ENCODE measurements at places on chromosomes 5 and 9.

DNA sequence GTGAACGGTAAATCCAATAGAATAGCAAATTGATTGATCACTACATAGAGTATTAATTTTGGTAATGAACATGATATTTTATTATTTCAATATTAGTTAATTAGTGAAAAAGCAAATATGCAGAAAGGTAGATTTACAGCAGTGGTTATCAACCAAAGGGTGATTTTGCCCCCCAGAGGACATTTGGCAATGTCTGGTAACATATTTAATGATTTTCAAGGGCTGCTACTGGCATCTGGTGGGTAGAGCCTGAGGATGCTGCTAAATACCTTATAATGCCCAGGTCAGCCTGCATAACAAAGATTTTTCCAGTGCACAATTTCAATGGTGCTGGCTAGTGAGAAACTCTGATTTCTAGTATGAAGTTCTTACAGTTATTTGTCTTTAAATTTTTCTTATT, 1313.7 kb downstream of the PTPRD start:
- DNase-seq = no peak

- DNase-seq = no peak
Observed at GRCh38 chr5:18932081-18932480, 1055.9 kb downstream of the CDH18 start.

- DNase-seq = no peak
Observed at GRCh38 chr5:62134811-62135210, 171.2 kb upstream of the KIF2A start.

DNA sequence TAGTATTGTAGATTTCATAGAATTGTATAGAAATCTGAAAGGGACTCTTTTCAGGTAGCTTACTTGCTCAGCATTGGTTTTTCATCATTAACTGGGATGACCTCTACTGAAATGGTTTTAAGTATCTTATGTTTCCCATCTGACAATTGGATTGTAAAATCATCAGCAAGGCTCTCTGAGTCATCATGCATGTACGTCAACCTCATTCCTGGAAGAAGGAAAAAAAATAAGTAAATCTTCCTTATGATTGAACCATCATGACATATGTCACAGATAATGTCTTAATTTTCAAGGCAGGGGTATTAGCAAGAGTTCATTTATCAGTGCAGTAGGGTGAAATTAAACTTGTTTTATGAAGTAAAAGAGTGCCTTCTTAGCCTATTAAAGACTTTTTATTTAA, 74.9 kb upstream of the CER1 start:
- peak; percentile 30 for DNase-seq

DNA sequence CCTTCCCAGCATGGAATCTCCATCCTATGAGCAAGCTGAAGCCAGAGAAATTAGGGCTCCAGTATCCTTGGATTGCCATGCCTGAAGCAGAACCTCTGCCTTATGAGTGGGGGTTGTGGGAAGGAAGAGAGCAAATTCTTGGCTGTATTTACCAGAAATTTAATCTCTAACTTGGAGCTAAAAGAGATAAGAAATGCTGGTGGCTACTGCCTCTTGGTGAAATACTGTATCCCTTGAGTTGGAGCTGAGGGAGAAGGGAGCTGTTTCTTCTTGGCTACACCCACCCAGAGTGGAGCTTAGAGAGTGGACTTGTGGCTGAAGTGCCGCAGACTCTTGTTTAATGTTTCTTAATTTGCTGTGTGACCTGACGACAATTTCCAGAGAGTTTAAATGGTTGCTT, 447.3 kb downstream of the ARHGEF28 start:
- DNase-seq = peak; percentile 27

DNA sequence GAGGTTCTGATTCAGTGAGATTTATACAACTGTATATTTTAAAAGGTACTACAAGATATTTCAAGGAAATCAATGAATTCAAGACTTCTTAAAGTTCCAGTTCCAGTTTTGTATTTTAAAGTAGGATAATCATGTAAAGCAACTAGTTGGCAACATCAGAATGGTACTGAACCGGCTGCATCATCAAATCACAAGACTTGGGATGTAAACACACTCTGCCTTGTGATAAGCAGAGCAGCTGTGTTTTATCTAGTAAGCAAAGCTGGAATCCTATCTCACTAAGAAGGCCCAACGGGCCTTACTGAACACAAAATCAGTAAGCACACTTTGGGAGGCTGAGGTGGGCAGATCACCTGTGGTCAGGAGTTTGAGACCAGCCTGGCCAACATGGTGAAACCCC, 327.2 kb upstream of the NREP start:
- DNase-seq = no peak

GRCh38 chr9:82961504-82962125, 101.3 kb downstream of the RASEF start:
- peak; percentile 75 for DNase-seq

DNA sequence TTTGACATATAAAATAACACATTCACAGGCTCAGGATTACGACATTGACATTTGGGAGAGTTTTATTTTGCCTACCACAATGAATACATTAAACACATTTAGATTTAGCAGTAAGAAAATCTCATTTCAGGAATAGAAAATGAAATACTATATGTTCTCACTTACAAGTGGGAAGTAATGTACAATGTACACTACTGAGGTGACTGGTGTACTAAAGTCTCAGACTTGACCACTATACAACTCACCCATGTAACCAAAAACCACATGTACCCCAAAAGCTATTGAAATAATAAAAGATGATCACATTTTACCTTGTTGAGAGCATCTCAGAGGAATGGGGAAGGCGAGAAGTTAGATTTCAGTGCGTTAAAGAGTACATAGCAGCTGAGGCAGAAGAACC, 1202.4 kb upstream of the SEMA6A start:
- DNase-seq = no peak

- DNase-seq = peak; percentile 89
Observed at GRCh38 chr9:35945341-35946018, 12.5 kb downstream of the OR2S2 start.

DNA sequence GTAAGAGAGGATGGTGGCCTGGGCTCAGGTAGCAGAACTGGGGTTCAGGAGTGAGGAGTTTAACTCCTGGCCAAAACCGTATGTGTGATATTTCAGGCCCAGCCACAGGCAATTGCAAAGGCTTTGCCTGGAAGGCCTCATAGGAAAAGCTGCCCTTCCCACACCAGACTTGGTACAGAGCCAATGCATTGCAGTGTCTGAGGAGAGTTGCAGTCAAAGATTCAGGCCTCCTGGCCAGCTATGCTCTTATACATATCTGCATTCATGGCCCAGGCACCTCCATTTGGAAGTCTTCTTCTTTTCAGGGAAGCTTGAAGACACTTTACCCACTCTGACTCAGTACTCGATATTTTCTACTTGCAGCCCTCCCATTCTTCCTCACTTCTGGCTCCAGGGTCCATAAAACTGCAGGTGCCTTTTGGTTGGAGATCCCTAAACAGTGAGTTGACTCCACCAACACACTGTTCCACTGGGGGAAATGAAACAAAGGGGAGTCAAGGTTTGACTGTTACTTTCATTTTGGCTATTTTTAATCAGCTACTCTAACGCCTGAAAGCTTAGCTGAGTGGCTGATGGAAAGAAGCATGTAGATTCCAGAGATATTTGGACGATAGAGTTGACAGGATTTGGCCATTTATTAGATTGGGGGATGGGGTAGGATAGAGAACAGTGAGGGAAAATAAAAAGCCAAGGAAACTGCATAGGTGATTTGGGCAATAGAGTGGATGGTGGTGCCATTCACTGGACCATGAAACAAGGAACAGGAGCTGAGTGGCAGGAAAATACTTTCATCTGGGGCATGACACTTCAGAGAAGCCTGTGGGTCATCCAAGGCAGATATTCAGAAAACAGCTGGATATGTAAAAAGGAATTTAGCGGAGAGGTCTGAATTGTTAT, 30.6 kb upstream of the IL33 start:
- peak; percentile 9 for DNase-seq

- DNase-seq = no peak
Observed at GRCh38 chr5:73831066-73831465, 205.1 kb downstream of the ARHGEF28 start.

DNA sequence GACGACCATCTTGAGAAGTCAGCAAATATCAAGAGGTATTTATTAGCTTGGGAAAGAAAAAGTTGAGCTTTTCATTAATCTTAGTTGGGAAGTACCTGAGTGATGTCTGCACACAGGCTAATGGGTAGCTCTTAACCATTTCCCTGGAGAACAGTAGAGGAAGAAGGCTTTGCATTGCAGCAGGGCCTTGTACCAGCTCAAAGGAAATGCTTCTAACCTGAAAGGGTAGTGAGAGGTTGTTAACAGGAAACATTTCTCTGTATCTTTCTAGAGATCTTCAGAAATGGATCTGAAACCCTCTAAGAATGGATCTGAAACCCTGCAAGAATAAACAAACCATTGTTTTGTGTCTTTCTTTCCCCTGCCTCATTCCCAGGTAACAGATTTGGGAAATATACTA, 393.3 kb downstream of the PLK2 start:
- no peak for DNase-seq

DNA sequence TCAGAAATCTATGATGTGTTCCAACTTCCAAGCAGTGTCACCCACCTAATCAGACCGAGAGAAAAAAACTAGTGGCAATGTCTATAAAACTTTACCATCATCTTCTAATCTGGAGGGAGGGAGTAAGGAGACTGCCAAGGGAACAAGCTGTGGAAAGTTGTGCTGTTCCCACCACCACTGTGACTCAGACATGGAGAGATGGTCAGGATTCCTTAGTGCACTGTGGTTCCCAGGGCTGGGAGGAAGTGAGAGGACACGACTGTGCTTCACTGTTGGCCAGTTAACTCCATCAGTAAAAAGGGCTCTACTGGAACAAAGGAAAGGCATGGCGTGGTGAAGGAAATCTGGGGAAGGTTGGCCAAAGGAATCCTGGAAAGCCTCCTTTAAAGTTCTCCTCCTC, 18.8 kb downstream of the TICAM2 start:
- peak; percentile 99 for DNase-seq

All from EH (cell line).